ENCODE measurements at places on chromosomes 5 and 9.

GRCh38 chr5:16713386-16713928 lies 96.7 kb upstream of the RETREG1 start:
- no peak for DNase-seq

- DNase-seq: no peak
Measured at GRCh38 chr5:139951296-139951924, 91.7 kb downstream of the NRG2 start.

DNA sequence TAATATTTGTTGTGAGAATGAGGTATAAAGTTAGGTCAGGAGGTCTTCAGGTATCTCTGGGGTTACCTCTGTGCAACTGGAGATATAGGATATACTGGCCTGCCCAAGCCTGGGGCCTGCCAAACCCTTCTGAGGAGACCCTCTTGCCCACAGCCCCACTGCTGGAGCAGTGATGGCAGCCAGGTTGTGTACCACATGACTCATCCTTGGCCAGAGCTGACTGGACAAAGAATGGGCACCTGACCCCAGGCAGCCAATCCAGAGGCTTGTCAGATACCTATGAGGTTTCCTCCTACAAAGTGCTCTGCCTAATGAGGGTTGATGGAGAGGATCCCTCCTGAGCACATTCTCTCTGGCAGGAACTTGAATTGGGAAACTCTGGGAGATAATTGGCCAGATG lies 56.1 kb upstream of the TBC1D2 start:
- DNase-seq: no peak

DNA sequence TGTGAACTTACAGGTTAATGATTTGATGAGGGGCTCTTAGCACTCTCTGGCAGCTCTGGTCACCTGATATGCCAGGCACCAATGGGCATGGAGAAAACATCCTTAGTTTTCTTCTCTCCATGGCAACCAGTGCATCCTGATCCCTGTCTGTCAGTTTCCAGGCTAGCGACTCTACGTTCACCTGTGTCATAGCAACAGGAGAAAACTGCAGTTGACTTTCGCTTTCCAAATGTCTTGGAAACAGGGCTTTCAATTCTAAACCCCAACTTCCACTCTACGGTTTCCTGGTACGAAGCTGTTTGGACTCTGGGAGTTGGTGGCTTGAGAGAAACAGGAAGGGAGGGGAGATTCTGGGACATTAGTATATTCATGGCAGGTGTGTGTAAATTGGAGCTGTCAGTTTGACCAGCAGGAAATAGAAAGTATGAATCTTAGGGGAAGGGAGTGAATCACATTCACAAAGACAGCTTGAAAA lies 74.4 kb downstream of the SLC28A3 start:
- no peak for DNase-seq

GRCh38 chr9:17280350-17281012 lies 145.6 kb downstream of the CNTLN start:
- no peak for DNase-seq

DNA sequence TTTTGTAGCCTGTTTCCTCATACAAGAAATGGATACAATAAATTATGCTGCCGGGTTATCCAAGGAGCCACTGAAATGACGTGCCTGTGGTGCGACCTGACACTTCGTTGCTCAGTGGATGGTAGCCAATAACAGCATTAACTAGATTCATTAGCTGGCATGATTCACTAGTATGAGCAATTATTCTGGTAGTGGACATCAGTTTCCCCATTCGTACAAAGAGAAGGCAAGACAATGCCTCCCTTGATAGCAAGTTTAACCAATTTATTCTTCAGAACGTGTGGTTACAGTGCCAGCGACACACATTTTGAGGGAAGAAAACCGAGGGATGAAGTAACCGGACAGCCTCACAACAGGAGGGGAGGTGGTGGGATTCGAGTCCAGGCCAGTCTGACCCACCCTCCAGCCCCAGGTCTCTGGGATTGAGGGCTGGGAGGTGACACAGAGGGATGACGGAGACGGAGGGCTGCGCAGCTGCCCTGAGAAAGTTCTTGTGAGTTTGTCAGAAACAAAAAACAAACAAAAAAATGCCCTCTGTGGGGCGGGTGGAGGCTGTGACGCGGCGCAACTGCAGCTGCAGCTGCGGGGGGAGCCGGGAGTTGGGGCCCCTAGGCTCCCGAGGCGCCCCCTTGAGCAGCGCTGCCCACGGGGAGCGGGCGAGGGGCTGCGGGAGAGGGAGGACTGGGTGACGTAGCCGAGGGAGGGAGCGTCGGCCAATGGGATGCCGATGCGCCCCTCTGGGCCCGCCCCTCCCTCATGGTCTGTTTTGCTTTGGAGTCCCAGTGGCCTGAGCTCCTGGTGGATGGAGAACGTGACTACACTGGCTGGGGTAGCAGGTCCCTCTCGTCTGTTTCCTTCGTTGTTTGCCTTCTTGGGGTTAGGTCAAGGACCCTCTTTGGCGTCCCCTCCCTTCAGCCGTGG lies 10.9 kb downstream of the LHX2 start:
- no peak for DNase-seq

DNA sequence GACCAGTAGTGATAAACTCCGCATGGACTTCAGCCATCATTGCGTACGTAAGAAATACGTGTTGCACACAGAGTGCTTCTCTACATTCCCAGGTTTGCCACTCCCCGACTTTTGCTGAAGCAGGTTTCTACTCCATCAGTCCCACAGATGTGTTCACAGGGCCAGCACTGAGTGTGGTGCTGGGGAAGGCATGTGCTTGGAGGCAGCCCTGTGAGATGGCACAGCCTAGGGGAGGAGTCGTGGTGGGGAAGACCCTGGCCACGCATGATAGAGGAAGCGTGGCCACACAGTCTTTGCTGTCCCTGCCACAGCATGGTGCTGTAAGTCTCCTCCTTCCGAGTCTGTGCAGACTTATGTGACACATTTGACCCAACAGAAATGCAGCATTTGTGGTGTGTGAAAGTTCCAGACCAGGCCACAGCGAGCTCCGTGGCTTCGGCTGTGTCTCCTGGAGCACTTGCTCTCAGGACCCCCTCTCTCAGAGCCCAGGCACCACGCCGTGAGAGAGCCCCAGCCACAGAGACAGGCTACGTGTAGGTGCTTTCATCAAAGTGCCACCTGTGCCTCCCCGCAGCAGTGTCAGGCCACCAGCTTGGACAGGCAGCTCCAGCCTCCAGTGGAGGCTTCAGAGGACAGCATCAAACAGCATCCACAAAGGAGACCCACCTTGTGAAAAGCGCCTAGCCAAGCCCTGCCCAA lies 197.8 kb downstream of the AUH start:
- DNase-seq: no peak

DNA sequence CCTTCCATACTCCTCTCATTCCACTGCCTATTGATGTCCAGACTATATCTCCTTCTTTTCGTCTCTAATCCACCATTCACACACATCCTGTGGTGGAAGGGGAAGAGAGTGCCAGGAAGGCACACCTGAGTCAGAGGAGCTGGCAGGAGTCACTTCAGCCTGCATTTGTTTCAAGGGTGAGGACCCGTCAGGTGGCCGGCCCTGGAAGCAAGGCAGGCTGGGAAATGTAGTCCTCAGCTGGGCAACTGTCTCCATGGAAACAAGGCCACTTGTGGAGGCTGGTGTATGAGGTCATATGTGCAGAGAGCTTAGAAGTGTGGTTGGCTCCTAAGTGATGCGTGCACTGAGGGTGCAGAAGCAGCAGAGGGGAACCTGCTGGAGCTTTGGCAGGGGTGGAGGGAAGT lies 278.4 kb downstream of the NSG2 start:
- no peak for DNase-seq

GRCh38 chr9:107208121-107208520 lies 75.0 kb upstream of the RAD23B start:
- no peak for DNase-seq

DNA sequence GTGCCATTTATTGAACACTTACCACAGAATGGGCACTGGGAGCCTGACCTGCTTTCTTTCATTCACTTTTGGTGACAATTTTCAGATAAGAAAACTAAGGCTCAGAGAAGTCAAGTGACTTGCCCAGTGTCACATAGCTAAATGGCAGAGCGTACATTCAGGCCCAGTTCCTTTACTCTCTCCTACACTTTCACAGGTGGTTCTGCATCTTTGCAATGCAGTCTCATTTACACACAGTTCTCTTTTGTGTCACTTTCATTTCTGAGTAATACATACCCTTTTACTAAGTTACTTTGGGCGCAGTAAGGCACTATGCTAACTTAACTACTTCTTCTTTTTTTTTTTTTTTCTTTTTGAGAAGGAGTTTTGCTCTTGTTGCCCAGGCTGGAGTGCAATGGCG lies 8.3 kb downstream of the NFIL3 start:
- no peak for DNase-seq

DNA sequence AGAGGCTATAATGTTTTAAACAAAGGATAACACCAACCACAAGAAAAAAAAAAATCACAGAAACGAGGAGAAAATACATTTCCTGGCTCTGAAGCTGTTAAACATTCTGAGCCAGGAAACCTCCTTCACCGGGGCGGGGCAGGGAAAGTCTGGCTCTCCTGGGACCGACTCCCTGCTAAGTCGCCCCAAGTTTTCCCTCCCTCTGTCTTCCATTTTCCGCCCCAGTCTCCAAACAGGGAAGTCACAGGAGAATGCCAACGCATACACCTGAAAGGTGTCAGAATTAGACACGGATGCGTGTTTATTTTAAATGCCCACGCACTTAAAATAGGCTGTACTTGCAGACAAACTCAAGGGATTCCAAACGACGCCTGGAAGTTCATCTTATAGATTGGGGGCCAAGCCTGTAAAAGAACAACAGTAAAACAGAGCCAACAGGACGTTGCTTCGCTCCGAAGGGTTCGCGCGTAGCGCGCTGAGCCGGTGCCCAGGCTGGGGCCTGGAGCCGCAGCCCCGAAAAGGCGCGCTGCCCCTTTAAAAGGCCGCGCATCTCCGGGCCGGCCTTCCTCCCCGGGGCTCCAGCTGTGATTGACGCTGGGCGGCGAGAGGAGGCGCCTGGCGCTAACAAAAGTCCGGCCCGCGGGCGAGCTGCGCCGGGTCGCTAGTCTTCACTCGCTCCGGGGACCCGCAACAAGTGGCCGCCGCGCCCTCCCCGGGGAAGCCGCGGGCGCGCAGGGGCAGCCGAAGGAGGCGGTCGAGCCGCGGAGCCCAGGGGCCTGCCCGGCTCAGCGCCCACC lies at the start of gene FBXL7:
FBXL7 (plus strand) TSS at position 653 of the 797 bp plus-strand sequence.
- DNase-seq: peak; percentile 40

GRCh38 chr5:97096191-97096590 lies 46.2 kb downstream of the LIX1 start:
- DNase-seq: no peak

GRCh38 chr5:82560561-82560960 lies 282.4 kb upstream of the RPS23 start:
- DNase-seq: no peak

DNA sequence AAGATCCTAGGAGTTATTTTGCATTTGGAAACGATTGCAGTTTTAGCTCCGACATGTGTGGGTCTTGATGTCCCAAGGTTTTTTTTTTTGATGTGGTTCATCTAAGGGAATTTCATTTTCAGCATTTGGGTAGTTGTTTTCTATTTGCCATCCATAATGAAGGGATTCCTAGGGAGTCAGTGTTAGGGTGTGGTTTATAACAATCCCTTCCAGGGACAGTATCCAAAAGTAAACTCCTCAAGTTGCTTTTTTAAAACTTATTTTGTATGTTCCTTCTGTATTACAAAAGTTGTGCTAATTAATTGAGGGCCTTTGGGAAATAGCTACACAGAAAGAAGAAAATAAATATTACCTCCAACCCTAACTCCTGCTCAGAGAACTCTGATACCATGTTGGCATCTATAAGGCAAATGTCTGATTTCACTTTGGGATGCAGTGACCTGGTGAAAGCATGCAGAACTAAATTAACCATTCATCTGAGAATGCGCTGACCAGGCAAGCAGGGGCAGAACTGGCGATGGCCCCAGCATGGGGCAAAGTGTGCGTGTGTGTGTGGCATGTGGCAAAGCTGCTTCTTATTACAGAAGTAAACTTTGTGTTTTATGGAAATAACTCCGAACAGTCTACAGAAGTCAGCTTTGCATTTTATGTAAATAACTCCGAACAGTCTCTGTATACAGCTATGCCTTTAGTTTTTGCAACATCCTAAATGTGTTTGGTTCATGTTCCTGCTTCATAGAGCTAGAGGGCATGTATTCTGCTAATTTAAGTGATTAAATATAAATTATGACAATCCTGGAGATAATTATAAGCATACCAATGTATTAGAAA lies 237.2 kb downstream of the TRPM3 start:
- no peak for DNase-seq

GRCh38 chr5:138448481-138449398 lies 9.9 kb downstream of the REEP2 start:
- no peak for DNase-seq

DNA sequence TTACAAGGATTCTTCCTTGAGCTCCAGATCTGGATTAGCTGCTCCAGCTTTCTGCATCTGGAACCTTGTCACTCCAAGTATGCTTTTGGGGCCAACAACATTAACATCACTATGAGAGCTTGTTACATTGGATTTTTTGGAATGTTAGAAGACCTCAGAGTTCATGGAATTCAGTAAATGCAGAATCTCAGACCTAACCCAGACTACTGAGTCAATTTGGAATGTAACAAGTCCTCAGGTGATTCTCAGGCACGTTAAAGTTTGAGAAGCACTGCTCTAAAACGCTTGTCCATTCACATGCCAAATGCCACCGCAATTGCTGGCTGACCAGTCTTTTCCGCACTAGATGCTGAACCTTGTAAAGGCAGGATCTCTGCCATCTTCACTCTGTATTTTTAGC lies 251.4 kb upstream of the TRIM32 start:
- DNase-seq: no peak

- no peak for DNase-seq
Measured at GRCh38 chr5:68260467-68260866, 44.9 kb downstream of the PIK3R1 start.

DNA sequence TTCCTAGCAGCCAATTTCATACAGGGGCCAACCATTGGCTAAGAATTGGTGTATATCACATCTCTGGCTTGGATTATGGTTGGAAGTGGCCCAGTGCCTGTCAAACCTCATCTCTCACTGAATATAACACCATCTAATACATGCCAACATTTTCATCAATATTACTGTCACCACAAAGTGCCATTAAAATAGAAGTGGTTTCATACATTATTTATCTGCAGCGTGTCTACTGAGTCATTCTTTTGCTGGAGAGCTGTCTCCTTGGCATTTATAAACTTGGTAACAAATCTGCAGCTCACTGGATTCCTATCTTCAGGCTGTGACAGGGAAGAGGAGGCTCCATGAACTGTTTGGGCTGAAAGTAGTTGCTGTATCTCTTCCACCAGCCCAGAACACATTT lies 70.9 kb downstream of the PTTG1 start:
- no peak for DNase-seq

DNA sequence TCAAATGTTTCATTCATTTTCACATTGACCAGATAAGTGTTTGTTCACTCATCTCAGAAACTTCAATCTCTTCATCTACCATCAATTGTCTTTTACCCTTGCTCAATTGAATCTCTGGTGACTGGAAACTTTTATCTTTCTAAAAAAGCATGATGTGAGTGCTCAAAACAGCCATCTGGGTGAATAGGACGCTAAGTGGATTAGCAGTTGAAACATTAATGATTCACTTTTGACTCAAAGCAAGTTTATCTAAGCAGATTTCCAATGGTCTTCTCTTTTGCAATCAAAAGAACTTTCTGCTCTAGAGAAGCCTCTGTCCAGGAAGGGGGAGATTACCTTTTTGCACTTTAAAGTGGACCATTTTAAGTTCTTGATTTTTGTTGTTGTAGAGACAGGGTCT lies 22.2 kb downstream of the KLF4 start:
- no peak for DNase-seq

- DNase-seq: no peak
Measured at GRCh38 chr5:159928122-159928909, 12.0 kb downstream of the ADRA1B start.

- DNase-seq: no peak
Measured at GRCh38 chr9:126131066-126132010, 195.3 kb upstream of the MVB12B start.

GRCh38 chr5:1338506-1339070 lies 6.3 kb downstream of the CLPTM1L start:
- no peak for DNase-seq

All from fibroblast of skin of left biceps (primary cell).